ENCODE measurements at places on chromosomes 12 and 14.

GRCh38 chr14:90517076-90517841 lies 120.4 kb downstream of the CALM1 start:
- no peak for DNase-seq

GRCh38 chr12:82593901-82594396 lies 92.8 kb upstream of the TMTC2 start:
- DNase-seq: peak; percentile 9

- no peak for DNase-seq
These were observed 40.6 kb downstream of the GXYLT1 start for GRCh38 chr12:42104087-42104486.

- DNase-seq: no peak
These were observed 408.5 kb upstream of the DCN start for GRCh38 chr12:91590966-91591638.

DNA sequence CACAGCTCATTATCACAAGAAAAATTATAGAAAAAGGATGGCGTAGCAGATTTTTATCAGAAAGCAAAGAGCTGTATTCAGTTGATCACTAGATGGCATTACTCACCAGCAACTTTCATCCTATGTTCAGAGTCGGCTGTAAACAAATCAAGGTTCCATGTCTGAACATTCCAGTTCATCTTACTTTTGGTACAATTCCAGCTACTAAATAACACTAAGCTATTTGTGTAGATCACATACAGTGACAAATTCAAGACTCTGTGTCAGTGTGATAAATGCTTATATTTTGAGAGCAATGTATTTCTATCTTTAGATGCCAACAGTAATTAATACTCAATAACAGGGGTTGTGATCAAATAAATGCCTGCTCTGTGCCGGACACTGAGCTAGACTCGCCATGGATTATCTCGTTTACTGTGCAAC lies 30.1 kb downstream of the NRDE2 start:
- DNase-seq: peak; percentile 54

- DNase-seq: peak; percentile 21
These were observed 393.6 kb downstream of the DPF3 start for GRCh38 chr14:72500234-72500838.

- DNase-seq: no peak
These were observed 87.3 kb downstream of the SUDS3 start for GRCh38 chr12:118463677-118464076.

DNA sequence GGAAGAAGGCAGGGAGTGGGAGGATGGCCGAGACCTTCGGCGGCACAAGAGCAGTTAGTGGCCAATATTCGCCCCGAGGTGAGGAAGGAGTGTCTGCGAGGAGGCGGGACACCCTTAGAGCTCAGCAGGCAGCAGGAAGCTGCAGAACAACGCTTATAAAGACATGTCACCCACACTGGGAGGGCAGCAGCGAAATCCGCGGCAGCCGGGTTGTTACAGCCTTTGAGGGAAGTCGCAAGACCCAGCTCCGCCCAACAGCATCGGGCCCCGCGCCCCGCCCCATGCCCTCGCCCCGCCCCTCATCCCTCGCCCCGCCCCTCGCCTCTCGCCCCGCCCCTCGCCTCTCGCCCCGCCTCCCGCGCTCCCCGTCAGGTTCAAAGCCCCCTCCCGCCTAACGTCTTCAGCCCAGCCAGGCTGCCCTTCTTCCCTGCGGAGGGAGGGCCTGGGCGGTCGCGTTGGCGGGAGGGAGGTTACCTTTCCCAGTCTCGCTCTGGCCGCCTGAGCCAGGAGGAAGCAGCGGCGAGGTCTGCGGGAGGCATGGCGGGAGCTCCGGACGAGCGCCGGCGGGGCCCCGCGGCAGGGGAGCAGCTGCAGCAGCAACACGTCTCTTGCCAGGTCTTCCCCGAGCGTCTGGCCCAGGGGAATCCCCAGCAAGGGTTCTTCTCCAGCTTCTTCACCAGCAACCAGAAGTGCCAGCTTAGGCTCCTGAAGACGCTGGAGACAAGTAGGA lies at the start of gene ATP23:
Gene ATP23, plus strand, starts transcription at position 403 of the 730 bp plus-strand sequence. Its CDS starts 135 bp downstream, at position 538.
- DNase-seq: peak; percentile 83

GRCh38 chr14:21258005-21258888 lies 11.0 kb downstream of the HNRNPC start:
- no peak for DNase-seq
